ENCODE measurements at places on chromosomes 13 and 19.

- no peak for DNase-seq
These were observed 28.4 kb upstream of the SOHLH2 start for GRCh38 chr13:36242761-36243160.

DNA sequence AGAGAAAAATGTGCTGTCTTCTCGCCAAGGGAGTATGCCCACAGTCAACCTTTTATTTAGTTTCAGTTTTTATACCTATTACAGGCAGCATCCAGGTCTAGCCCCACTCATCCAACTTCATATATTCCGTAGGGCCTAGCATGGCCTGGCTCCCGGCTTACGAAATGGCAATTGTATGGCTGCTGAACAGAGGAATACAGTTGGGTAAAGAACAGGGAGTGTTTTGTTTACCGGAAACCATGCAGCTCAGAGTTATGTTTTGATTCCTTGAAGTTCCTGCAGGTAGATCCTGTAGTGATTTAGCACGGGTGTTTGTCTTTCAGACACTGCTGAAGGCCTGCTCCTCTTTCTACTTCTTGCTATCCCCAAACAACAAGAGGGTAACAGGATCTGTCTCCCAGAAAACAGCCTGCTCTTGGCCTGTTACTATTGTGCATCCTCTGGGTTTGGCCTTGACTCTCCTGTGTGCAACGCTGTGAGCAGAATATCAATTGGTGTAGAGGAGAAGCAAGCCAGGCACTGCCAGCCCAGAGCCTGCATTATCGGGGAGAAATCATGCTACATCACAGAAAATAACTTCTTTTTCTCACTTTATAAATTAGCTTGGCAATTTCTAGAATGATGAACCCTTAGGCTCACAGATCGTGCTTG, 32.4 kb downstream of the OLFM4 start:
- no peak for DNase-seq

DNA sequence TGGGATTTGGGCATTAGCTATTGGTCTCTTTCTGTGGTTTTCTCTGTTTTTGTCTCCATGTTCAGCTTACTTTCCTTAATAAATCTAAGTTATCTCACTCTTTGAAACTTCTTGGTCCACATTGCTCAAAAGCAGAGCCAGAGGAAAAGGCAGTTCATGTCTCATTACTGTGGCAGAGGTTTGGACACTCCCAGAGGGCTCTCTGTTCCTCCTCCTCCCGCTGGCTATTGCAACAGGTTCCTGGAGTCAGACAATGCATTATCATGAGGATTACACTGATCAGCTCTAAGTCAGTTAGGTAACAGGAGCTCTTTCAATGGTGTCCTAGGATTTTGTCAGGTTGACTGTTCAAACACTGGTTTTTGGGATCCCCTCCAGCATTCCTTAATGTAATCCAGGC, 298.8 kb downstream of the NDFIP2 start:
- DNase-seq, result no peak

DNA sequence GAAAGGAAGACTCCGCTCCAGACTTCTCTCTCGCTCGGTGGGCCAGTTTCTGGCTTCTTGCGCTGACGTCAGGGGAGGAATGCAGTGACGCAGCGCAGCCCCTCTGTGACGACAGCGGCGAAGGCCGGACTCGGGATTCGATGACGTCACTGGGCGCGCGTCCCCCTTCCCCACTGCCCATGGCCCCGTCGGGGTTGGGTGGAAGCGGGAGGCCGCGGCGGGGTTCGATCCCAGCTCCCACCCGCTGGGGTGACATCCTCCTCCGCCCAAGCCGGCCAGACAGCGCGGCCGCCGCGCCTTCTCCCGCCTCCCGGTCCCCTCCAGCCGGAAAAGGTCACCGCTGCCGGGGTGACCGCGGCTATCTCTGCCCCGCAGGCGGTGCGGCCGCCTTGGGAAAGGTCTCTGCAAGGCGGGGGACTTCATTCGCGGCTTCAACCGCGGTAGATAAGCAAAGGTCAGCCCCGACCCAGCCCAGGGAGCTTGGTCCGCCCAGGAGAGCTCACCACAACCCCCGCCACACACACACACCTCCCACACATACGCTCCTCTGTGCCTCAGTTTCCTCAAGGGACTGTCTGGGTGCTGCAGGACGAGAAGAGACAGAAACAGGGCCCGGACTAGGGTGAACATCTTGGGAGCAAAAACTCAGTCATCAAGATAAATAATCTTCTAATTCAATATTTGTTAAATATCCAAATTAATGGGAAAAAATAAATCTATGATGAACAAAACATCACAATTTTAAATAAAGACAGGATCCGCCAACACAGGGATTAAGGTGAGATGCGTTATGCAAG, 844 bp upstream of the RFX1 start:
- DNase-seq, result peak; percentile 86

DNA sequence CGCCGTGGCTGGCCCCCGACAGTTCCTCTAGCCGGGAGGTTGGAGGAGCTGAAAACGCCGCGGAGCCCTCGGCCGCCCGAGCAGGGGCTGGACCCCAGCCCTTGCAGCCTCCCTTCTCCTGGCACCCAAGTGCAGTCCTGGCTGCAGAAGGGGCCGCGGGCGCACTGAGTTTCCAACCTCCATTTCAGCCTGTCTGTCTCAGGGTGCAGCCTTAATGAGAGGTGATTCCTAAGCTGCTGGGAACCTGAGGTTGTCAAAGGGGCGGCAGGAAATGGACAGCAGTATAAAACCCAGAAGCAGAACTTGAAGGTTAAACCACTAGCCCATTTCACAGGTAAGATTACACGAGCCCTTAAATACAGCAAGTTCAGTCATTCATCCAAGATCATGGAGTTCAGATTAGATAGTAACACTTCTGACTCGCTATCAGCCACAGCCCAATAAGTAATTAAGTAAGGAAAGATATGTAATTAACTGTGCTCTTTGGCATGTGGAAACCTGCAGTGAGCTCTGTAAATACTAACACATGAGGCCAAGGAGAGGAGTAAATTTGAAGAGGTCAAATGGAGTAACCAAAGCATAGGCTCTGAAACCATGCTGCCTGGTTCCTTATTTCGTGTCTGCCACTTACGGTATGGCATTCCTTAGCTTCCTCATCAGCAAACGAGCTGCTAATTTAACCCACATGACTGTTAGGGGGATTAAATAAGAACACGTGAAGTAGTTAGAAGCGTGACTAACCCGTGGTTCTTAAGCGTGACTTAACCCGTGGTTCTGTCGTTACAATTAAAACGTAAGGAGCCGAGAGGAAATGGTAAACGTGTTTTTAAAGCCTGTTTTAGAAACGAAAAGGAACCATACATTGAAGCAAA, 686 bp downstream of the SETDB2 start:
- DNase-seq, result peak; percentile 28

- no peak for DNase-seq
These were observed 391.2 kb downstream of the KLF12 start for GRCh38 chr13:73742982-73743381.

GRCh38 chr19:6464070-6464873, at the start of gene CRB3:
Gene CRB3, plus strand, starts transcription at chr19:6464271. Its CDS starts 431 bp downstream, at chr19:6464702.
- peak; percentile 30 for DNase-seq

- no peak for DNase-seq
These were observed 239.7 kb upstream of the MAB21L1 start for GRCh38 chr13:35716186-35716585.

- no peak for DNase-seq
These were observed 191.5 kb upstream of the KL start for GRCh38 chr13:32824675-32825074.

- DNase-seq, result peak; percentile 67
These were observed 10.3 kb downstream of the ATG4D start for GRCh38 chr19:10553943-10554381.

GRCh38 chr19:47679251-47679900, 33.8 kb upstream of the EHD2 start:
- no peak for DNase-seq

DNA sequence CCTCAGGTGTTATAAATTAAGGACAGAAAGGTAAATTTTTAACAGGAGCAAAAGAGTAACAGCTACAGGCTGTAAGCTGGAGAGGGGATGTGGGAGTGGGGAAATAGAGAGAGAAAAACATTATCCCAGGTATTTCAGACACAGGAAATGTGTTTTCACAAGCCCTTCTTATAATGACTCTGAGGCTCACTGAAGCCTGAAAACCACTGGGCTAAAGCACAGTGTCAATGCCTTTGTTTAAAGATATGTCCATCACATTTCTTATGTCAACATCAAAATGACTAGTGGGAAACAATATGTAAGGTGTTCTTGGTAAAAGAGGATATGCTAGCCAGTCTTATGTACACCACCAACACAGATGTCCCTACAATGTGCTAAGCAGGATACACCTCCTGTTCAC, 365.9 kb downstream of the FGF14 start:
- no peak for DNase-seq

DNA sequence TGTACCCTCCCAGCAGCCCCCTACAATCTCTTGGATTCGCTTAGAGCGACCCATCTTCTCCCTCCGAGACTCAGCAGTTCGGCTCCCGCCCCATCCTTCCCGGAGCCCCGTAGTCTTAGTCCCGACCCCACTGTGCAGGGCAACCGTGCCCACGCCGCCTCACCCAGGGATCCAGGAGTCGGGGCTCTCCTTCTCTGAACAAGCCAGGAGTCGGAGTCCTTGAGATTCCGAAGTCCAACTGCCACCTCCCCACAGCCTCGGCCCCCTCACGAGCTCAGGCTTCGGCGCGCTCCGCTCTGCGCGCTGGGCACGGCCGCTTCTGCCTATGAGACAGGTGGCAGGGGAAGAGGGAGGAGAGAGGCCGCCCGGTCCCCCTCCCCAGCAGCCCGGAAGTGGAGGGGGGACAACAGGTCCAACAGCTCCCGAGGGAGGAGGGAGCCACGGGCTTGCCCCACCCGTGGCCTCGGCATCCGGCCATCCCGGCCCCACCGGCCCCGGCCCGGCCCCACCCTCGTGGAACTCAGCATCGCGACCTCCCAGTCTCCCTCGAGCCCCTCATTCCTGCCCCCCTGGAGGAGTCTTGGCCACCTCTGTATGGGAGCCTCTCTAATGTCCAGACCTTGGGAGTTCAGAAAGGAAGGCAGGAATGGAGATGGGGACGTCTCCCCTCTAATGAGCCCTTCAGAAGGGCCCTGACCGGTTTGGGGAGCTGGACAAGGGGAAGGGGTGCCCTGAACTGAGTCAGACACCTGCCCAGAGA, at the start of gene PHLDB3:
PHLDB3 (minus strand) TSS at position 321 of the 760 bp plus-strand sequence. CDS start 628 bp downstream, outside the sequence.
- DNase-seq, result peak; percentile 61

GRCh38 chr19:8252922-8253589, 43.9 kb downstream of the CERS4 start:
- DNase-seq, result peak; percentile 85

DNA sequence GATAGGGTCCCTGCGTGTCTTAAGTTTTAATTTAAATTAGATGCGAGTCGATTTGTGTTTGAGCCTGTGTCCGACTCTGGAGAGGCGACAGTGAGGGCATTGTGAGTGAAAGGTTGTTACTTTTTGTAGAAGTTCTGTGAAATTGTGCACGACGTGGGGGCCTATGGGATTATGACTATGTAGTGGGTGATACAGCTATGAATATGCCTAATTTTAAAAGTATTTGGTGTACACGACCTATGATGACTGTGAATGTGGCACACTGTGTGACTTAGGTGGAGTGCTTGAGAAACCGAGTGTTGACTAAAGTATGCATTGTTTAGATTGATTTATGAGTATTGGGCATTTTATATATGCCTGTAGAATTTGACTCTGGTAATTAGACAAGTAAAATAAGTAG, 646 bp downstream of the ZNF567 start:
- DNase-seq, result no peak

- no peak for DNase-seq
These were observed 4.5 kb upstream of the ADAMTS10 start for GRCh38 chr19:8615024-8615423.

DNA sequence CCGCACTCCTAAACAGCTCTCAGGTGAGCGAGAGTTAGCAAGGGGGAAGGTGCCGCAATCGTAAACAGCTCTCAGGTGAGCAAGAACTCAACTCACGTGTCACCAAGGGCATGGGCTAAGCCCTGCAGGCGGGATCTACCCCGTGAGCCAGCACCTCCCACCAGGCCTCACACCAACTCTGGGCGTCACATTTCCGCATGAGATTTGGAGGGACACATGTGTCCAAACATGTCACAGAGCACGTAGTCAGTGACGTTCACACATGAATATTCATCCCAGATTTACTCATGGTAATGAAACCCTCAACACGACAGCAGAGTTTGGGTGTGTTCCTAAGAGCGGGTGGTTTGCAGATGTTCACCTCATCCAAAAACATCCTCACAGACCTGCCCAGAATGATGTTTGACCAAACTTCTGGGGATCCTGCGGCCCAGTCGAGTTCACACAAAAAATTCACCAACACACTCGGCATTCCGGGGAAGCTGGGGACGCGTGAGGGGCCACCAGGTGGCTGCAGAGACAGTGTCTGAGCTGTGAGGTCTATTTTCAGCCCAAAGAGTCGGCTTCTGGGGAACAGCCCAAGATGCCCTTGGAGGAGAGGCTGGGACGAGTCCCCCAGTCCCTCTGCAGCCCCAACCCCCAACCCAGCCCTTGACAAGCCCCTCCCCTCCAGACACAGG, 19.6 kb downstream of the C2CD4C start:
- no peak for DNase-seq

GRCh38 chr19:49981603-49982593, 20.9 kb upstream of the SIGLEC11 start:
- no peak for DNase-seq

GRCh38 chr13:49071341-49071937, 95.7 kb downstream of the FNDC3A start:
- DNase-seq, result no peak

GRCh38 chr19:20612711-20613316, 47.2 kb upstream of the ZNF737 start:
- DNase-seq, result no peak

- DNase-seq, result no peak
These were observed 2.1 kb upstream of the SIGLEC8 start for GRCh38 chr19:51460164-51460992.

DNA sequence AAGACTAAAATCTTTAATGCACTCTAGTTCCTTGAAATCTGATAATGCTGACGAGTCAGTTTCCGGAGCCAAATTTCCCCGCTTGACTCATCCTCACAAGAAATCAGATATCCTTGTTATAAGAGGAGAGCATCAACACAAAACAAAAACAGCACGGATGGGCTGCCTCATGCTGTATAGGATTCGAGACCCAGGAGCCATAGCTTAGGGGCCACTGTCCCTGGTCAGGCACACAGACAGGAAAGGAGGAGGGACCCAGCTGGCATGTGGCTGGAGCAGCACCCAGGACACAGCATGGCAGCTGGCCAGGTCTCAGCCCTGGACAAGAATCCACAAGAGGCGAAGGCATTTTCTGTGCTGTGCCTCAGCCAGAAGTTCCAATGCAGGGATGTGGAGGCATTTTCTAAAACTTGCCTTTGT, 110.2 kb upstream of the SPATA13 start:
- no peak for DNase-seq

GRCh38 chr19:3149526-3150505, 14.0 kb downstream of the GNA15 start:
- no peak for DNase-seq

DNA sequence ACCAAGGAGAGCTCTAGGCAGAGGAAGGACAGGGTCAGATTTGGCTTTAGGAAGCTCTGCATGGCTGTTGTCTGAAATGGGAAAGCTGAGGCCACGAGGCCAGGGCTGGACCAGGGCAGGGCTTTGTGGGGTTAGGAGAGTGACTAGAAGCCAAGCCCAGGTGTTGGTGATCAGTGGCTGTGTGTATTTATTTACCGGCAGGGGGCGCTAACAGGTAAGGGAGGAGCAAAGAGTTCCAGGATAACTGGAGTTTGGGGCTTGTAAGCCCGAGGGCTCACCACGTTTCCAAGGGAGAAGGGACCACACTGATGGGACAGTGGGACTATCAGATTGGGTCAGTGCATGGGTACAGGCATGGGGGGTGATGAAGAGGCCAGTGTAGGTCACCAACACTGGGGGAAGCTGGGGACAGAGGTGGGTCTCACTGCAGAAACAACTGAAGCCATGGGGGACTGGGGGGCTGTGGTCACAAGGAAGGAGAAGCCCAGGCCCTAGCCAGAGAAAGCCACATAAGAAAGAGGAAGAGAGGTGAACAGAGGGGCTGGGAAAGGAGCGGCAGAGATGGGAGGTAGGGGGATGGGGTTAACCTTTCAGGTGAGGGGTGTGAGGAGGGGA, 3.9 kb downstream of the TMEM147 start:
- DNase-seq, result peak; percentile 63
